NCI-H82 (cell line): ENCODE measurements at places on chromosomes 6 and 20.

GRCh38 chr20:38433304-38433972 lies 1.7 kb downstream of the SNHG17 start:
- DNase-seq = peak; percentile 25

GRCh38 chr20:16828666-16829305 lies 80.6 kb downstream of the OTOR start:
- DNase-seq = no peak

DNA sequence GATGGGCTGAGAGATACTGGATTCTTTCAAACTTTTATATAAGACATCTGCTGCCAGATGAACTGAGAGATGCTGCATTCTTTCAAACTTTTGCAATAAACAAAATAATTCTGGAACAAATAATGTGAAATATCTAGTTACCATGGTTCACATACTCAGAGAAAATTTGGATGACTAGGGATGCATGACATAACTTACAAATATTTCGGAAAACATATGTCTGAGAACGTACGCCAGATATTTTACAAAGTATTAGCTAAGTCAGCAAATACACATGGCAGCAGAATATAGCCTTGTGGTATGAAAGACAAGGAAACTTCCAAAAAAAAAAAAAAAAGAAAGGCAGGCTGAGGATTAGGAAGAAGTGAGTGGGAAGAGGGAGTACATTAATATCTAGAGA lies 113.3 kb upstream of the TRAF3IP2 start:
- no peak for DNase-seq

DNA sequence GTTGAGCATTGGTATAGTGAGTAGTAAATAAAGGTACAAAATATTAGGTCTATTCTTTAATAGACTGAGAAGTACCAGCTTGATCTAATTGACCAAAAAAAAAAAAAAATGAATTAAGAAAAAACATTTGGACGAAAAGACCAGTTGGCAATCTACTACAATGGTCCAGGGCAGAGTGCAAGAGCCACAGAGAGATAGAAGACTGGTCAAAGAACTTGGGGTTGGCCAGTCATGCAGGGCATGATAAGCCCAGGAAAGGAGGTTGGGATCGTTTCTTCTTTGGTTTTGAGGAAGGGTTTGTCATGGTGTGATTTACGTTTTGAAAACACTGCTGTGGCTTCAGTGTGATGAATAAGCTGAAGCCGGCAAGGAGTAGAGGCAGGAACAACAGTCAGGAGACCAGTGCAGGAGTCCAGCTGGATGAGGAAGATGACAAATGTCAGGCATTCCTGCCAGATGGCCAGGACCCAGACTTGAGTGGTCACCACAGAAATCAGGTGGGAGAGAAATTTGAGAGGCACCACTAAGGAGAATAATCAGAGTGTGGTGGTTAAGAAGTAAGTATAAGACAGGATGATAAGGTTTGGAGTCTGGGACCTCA lies 14.0 kb downstream of the SMLR1 start:
- no peak for DNase-seq

DNA sequence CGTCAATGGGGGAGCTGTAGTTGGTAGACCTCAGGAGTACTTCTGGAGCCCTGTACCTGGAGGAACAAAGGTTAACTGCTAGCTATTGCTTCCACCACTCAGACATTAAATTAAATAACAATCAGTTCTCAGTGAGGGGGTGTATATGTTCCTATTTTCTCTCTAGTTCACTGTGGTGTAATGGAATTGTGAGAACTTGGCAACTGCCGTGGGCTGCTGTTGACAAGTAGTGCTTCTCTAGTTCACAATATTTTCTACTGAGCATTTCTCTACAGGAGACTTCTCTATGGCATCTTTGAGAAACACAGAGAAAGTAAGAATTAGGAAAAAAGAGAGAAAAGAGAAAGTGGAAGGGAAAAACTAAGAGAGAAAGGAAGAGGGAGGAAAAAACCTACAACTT lies 23.4 kb upstream of the GSTA4 start:
- no peak for DNase-seq

- DNase-seq = peak; percentile 66
Observed at GRCh38 chr20:46682063-46682821, 7.0 kb downstream of the TP53RK start.

DNA sequence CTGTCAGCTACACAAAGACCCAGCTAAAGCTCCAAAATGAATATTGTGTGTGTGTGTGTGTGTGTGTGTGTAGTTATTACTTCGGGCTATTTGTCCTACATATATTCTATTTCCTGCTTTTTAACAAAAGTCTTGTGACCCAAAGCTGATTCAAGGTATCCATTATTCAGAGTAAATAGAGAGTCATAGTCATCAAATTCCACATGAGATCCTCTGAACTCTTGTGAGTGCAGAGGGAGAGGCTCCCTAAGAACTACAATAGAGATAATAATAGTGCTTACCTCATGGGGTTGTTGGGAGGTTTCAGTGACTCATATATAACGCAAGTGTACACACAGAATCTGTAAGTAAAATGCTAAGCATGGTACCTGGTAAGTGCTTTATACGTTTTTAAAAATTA lies 95.6 kb upstream of the SHLD1 start:
- DNase-seq = no peak

- no peak for DNase-seq
Observed at GRCh38 chr6:3205913-3206312, 21.5 kb downstream of the TUBB2B start.

GRCh38 chr6:163999475-164000125 lies 585.1 kb downstream of the QKI start:
- no peak for DNase-seq

DNA sequence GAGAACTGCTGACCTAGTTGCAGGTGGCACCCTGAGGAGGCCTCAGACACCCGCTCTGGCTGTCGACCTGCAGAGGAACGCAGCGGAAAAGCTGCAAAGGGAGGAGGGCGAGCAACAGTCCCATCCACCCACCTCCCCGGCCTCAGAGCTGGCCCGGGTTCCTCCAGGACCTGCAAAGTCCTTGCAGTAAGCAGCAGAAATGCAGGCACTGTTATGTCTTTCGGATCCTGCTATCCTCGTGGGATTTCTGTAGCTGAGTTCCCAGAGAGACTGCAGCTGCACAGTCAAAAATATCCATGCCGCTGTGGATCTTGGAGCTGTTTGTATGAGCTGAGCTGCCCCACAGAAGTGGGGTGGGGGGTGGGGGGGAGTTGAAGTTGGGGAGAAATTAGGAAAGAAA lies 251.3 kb downstream of the ANKRD60 start:
- DNase-seq = no peak

DNA sequence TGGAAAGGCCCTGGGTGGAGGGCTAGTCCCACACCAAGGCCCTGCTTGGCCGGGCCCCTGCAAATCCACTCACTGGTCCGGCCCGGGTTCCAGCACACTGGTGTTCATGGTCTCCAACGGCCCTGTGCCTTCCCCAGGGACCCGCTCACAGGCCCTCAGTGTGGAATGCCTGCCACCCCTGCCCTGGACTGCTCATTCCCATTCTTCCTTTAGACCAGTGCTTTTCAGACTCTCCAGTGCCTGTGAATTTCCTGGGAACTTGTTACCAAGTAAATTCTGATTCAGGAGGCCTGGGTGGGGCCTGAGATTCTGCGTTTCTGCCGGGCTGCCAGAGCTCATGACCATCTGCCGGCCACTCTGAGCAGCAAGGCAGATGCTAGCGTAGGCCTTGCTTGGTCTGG lies 5.7 kb upstream of the PXDC1 start:
- DNase-seq = no peak

DNA sequence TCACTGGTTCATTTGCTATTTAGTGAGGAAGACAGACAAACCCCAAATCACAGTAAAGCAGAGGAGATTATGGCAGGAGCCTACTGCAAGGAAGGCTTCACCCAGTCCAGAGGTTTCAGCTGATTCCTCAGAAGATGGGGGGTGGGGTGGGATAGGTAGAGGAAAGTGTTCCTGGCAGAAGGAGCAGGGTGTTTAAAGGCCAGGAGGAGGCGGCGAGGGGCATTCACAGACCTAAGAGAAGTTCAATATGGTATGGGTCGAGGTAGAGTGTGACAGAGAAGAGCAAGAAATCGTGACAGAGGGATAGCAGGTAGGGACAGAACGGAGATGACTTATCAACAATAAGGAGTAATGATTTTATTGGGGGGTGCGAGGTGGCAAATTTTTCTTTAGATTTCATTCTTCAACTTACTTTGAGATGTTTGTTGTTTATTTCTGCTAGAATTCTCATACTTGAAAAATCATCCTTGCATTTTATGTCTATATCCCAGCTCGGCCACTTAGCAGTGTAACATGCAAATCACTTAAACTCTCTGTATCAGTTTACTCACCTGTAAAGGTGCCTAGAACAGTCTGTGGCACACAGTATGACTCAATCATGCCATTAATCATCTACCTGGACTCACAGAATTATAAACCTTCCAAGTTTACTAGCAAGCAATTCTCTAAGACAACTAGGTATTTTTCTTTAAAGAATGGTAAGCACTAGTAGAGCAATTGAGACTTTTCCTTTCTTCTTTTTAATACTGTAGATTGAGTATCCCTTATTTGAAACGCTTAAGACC lies 176.7 kb downstream of the REV3L start:
- peak; percentile 36 for DNase-seq

DNA sequence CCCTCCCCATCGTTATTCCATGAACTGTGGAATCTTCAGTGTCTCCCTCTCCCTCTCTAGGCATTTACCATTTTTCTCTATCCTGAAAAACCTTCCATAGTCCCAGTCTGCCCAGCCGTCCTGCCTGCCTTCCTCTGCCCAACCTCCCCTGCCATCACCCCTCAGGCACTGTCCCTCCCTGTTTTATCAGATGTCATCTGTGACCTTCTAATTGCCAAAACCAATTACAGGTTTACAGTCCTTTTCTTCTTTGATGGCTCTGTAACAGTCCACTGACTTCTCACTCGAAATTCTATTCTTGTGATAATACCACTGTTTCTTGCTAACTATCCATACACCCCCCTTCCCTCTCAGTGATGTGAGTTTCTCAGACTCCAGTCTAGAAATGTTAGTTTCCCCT lies 2.3 kb upstream of the SLC23A2 start:
- no peak for DNase-seq

GRCh38 chr6:2937627-2938003 lies 33.8 kb downstream of the SERPINB6 start:
- no peak for DNase-seq

DNA sequence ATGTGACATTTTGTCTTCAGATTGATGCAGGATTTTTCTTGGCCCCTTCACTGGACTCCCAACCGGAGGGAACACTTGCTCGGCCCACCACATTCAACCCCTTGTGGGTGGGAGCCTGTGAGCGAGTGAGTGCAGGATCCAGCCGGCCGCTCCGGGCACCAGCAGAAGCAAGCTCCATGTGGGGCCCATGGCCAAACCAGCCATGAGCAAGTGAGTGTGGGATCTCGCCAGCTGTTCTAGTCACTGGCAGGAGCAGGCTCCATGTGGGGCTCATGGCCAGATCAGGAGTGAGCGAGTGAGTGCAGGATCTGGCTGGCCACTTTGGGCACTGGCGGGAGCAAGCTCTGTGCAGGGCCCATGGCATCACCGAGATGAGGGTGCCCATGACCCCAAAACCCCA lies 42.6 kb downstream of the OSTM1 start:
- DNase-seq = no peak

DNA sequence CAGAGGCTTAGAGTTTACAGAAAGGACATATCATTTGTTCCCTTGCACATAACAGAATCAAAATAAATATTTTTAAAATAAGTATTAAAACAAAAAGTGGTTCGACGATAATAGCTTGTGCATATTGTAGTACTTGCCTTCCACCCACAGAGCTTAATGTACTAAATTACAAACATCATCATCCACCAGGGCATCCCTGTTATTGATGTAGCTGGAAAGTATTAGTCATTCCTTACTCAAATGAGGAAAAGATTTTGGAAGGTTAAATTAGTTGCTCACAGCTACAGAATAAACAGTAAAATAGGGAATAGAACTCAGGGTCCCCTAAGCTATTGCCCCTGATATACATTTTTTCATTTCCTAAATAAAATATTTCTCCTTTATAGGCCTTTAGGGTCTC lies 150.3 kb downstream of the PTPRK start:
- DNase-seq = no peak

DNA sequence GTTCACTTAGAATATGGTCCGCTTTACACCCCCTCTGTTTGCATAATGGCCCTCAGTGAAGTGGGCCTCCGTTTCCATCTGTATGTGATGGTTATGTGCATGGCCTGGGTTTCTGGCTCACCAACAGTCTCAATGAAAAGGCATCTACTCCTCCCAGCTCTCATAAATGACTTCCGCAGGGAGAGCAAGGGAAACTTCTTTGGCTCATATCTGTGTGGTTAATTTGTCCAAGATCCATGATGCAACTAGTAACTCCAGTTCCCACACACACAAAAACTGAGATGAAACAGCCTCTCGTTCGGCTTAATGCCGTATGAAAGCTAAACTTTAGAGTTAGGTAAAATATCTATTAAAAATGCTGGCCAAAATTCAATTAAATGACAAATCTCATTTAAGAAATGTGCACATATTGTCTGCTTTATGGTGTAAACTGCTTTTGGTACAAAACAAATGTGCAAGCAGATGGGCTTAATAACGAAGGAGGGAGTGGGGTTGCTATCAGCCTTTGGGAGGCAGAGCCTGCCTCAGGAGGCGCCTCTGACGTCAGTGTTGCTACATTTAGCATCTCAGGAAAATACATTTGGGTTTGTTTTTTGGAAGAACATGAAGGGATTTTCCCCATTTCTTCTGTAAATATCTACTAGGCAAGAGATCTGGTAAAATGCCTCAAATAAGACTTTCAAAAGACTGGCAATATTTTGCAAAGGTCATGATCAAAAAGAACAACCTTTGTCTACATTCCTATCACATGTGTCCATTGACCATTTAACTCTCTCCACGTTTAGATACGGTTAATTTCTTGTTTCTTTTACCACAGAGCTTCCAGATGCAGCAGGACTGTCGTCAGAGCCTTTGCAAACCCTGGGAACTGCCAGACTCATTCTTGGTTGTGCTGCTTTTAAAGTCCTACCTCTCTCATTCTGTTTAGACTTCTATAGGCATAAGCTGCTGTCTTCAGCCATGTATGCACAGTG lies 96.8 kb downstream of the ARMC2 start:
- no peak for DNase-seq

DNA sequence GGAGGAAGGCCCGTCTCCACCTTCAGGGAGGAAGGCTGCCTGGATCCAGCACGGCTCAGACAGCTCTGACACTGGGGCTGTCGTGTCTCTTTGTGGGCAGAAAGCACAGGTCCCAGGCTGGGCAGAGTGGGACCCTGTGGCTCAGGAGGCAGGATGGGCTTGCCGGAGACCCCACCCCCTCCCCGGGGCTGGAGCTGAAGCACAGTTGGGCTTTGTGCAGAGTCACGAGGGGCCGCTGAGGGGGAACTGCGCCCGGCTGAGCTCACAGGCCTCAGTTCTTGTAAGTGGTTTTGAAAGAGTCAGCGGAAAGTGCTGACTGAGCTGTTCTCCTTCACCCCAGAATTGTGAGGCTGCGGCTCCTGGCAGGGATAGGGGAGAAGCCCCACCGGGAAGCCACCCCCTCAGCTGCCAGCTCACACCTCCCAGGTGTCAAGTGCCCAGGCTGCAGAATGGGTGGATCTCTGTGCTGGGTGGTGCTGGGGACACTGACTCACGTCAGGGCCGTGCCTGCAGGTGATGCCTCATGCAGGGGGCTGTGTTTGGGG lies 145.5 kb upstream of the RNF24 start:
- no peak for DNase-seq
